ENCODE measurements at places on chromosomes 2 and 18.

DNA sequence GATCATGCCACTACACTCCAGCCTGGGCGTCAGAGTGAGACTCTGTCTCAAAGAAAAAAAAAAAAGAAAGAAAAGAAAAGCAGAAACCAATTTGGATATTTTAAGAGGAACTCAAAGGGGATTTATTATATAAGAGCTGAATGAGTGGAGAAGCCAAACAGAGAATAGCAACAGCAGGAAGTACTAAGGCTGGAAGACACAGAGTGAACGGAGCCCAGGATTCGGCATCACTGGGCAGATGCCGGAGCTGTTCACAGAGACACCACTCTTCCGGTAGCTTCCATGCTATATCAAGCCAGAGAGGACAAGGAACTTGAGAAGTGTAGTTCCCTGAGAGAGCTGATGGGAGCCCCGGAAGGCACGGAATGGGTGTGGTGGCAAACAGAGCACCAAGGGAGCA lies 47.0 kb upstream of the CABLES1 start:
- no peak for DNase-seq

- no peak for DNase-seq
Observed at GRCh38 chr2:56590611-56591010, 406.8 kb downstream of the CCDC85A start.

DNA sequence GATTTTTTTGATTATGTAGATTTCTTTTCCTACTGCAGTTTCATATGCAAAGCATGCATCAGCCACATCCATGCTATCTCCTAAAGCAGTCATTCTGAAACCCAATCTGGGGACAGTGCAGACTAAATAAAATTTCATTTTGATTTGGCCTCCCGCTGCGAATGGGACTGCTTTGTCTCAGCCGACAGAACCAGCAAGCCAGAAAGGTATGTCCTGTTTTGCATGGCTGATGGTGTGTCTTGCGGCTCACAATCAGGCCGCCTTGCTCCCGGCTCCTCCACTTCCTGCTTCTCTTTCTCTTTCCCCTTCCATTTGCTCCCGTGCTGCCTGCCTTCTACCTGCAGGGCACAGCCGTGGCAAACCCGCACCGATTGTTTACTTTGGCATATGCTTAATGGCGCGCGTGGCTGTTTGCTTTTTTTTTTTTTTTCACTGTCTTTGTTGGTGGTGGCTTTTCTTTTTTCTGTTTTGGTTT lies 419.6 kb upstream of the POU3F3 start:
- DNase-seq: no peak

DNA sequence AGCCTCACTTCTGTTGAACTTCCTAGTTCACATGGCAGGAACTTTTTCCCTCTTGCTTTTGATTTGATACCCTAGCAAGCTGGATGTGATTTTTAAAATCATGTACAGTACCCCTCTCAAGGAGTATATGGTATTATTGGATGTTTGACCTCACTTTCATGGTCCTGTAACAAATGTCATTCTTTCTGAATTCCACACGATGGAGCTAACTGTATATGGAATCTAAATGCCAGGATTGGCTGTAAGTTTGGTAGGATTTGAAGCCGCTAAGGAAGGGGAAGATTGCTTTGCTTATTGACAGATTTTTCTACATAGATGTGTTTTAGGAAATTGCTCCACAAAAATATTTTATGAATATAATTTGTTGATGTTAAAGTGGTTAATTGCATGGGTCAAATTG lies 18.3 kb downstream of the MAIP1 start:
- no peak for DNase-seq

DNA sequence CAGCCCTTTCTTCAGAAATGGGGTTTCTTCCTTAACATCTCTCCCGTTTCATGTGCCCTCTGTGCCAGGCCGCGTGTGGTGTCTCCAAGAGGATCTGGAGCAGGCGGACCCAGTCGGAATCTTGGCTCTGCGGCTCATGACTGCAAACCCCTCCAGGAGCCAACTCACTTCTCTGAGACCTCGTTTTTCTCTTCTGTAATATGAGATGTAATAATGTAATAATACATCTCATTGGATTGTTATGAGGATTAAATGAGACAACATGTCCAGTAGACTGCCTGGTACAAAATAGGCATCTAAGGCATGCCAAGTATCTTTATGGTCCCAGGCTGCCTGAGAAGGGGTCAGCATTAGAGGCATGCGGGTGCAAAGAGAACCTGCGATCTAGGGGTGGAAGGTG lies 221.3 kb upstream of the REV1 start:
- DNase-seq: no peak

DNA sequence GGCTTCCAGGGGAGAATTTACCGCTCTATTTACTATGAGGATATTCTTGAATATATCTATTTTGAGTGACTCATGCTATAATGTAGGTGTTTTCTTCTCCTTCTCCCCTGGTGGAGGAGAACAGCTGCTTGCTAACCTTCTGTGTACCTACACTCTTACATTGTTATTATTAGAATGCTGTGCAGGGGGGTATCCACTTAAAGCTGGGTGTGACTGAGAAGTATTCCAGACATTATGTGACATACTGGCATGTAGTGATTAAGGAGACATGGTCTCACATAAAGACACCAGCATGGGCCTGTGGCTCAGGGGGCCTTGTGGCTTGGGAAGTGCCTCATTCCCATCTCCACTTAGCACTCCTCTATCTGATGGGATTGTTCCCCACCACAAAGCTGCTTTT lies 287.9 kb downstream of the PTPRM start:
- no peak for DNase-seq
